ENCODE measurements at places on chromosomes 3 and 15.
A peak's percentile ranks its signal among the peaks of the same experiment; 100 is the strongest.

- no peak for DNase-seq
Observed at GRCh38 chr15:89794627-89795241, 18.6 kb downstream of the MESP2 start.

GRCh38 chr3:66136597-66136996 is 84.2 kb upstream of the SLC25A26 start:
- no peak for DNase-seq

DNA sequence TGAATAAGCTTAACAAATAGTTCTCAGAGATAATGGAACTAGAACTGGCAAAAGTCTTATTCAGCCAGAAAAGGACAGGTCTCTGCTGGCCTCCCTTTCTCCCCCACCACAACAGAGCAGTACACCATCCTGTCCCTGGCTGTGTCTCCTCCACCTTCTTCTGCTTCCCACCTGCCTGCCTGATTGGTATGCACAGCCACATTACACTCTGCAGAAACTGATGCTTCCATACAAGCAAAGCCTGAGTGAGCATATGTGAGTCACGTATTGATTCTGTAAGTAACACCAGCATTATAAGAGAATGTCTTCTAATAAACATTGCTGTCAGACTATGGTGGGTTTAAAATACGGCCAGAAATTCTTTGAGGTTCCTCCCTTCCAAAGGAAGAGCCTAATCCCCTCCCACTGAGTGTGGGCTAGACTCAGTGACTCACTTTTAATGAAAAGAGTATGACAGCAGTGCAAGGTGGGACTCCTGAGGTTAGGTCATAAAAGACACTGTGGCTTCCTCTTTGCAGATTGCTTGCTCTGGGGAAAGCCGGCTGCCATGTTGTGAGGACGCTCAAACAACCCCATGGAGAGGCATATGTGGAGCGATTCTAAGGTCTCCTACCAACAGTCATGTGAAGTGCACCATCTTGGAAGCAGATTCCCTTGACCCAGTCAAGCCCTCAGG is 44.4 kb downstream of the ANXA2 start:
- no peak for DNase-seq

DNA sequence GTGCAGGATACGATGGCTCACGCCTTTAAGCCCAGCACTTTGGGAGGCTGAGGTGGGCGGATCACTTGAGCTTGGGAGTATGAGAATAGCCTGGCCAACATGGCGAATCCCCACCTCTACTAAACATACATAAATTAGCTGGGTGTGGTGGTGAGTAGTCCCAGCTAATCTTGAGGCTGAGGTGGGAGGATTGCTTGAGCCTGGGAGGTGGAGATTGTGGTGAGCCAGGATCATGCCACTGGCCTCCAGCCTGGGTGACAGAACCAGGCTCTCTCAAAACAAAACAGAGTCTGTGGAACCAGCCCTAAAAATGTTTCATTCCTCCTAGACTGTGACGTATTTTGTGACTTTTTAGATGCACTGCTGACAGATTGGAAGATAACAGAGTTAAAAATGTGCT is 34.3 kb upstream of the RAD51 start:
- no peak for DNase-seq

- DNase-seq, result no peak
Observed at GRCh38 chr3:44330444-44330843, 8.1 kb upstream of the TCAIM start.

DNA sequence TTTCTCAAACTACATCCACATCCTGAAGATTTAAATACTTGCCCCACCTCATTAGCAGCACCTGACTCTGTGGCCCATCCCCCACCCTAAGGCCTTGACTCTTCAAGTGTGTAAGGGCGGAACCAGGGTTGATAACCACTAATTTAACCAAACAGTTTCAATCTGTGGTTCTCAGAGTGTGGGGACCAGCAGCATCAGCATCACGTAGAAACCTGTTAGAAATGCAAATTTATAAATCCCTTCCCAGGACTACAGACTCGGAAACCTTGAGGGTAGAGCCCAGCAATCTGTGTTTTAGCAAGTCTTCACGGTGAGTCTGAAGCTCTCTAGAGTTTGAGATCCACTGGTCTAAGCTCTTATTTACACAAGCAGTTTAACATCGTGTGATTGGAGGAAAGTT is 12.4 kb downstream of the GNB4 start:
- no peak for DNase-seq

- peak; percentile 50 for DNase-seq
Observed at GRCh38 chr3:112984485-112984884, 6.3 kb upstream of the GTPBP8 start.

DNA sequence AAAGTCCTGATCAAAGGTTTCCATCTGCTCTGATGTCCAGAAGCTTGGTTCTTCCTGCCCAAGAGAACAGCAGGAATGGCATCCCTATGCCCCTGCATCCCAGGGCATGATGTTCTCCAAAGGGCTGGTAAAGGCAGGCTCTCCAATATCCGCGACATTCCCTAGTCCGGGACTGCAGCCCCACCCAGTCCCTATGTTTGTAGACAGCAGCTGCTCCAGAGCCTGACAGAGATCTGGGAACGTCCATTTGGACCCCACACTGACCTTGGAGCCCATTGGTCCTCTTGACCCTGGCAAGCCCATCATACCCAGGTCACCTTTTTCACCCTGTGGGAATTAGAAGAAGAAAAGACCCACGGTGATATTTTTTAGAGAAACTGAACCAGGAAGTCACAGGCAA is 46.3 kb downstream of the COLQ start:
- no peak for DNase-seq

DNA sequence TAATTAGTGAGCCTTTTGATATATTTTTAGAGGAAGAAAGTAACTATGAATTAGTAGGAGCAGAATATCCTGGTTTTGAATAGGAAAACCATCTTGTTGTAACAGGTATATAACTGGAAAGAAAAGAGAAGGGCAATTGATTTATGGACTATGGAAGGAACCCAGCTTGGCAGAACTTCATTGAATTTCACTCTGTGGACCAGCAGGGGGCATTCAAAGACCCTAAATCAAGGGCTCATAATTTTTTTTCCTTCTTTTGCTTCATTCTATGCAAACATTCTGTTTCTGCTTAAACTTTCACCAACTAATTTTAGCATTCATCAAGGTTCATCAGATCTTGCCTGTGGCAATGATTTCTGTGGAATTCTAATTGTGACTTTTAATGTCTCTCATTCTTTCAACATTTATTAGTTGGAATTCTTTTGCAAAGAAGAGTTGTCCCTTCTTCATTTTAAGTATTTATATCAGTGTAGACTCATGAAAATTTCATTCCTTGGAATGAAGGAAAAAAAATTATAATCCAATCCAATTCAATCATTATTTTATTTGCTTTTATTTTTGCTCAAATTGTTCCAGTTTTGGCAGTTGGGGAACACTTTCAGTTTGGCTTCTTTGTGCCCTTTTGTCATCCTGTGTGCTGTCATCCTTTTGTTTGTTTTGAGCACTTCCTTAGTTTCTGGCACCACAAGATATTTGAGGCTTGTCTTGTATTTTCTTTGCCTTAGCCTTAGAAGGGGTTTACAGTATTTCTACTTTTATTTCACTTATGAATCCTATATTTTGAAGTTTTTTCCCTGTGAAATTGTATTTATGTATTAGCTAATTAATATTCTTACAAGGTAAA is 30.4 kb downstream of the NXPE3 start:
- DNase-seq, result no peak

DNA sequence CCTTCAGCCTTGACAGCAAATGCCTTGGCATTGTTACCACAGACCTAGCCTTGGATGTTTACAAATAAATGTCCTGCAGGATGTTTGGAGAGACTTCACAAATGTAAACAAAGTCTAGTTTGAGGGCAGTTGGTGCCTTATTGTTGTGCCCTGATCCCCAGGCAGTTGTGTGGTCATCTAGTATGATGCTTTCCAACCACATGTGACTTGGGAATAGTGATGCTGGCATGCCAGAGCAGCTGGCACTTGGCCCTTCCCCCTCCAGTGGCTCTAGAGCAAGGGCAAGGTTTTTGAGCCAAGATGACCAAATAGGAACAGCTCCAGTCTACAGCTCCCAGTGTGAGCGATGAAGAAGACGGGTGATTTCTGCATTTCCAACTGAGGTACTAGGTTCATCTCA is 258.2 kb downstream of the ADAMTS17 start:
- no peak for DNase-seq

All from DMS153 (cell line).